ENCODE measurements at places on chromosomes 5 and 9. TPM values are rescaled to one million over a fixed set of nuclear protein-coding genes. Genes with fewer than 3 reads are reported as not detected.

The CD74 gene
- total RNA-seq = 12.7 TPM

The INSYN2B gene
- 0.28 TPM for total RNA-seq

The NUP188 gene
- total RNA-seq = 69.9 TPM

The LCN1 gene
- total RNA-seq = not detected

The WHRN gene
- total RNA-seq = 18.0 TPM

The TSSK1B gene
- not detected for total RNA-seq

The SHB gene
- 59.9 TPM for total RNA-seq

The DMRT3 gene
- total RNA-seq = not detected

The PCA3 gene
- not detected for total RNA-seq

The SLC9A3 gene
- total RNA-seq = 2.0 TPM

The GABRA6 gene
- not detected for total RNA-seq

The PCDHA9 gene
- 0.21 TPM for total RNA-seq

The MRPL36 gene
- total RNA-seq = 79.9 TPM

The LCN10 gene
- not detected for total RNA-seq

The PKD2L2 gene
- total RNA-seq = not detected

The CCL21 gene
- total RNA-seq = not detected

The RBM27 gene
- total RNA-seq = 22.5 TPM

The PCDHB11 gene
- total RNA-seq = 1.6 TPM

The OMD gene
- total RNA-seq = not detected

The PAXX gene
- total RNA-seq = 64.0 TPM

The INSL4 gene
- total RNA-seq = not detected

The EGFLAM gene
- total RNA-seq = 14.8 TPM

The FCN2 gene
- total RNA-seq = not detected

The FOXD4L3 gene
- not detected for total RNA-seq

The BASP1 gene
- 217 TPM for total RNA-seq

The ANKRD55 gene
- not detected for total RNA-seq

The FOXD4 gene
- 0.23 TPM for total RNA-seq

The CCL28 gene
- total RNA-seq = 5.8 TPM

The NOXA1 gene
- total RNA-seq = 3.7 TPM

The OBP2B gene
- total RNA-seq = not detected

The PHF24 gene
- 0.08 TPM for total RNA-seq

The APBA1 gene
- total RNA-seq = 0.05 TPM

The MAMDC4 gene
- total RNA-seq = 6.3 TPM

The MLANA gene
- not detected for total RNA-seq

The HK3 gene
- total RNA-seq = not detected

The FAM200C gene
- 3.0 TPM for total RNA-seq

The SCGB3A2 gene
- 0.39 TPM for total RNA-seq

The GPX8 gene
- total RNA-seq = 24.8 TPM

The AQP3 gene
- 1.0 TPM for total RNA-seq

The MARVELD2 gene
- total RNA-seq = 17.3 TPM

The IL33 gene
- total RNA-seq = not detected

The CDK9 gene
- 48.7 TPM for total RNA-seq

The CYLC2 gene
- not detected for total RNA-seq

The AFAP1L1 gene
- total RNA-seq = 15.2 TPM

The EIF4E1B gene
- total RNA-seq = not detected

The FOXI1 gene
- total RNA-seq = 0.44 TPM

The NAIP gene
- 8.0 TPM for total RNA-seq

The TLR4 gene
- total RNA-seq = 0.33 TPM

The IL9 gene
- not detected for total RNA-seq

The MYOZ3 gene
- total RNA-seq = 1.7 TPM

The OLFML2A gene
- total RNA-seq = 44.5 TPM

The NSG2 gene
- not detected for total RNA-seq

The NACC2 gene
- 62.0 TPM for total RNA-seq
